ENCODE measurements at places on chromosomes 1 and 21.

DNA sequence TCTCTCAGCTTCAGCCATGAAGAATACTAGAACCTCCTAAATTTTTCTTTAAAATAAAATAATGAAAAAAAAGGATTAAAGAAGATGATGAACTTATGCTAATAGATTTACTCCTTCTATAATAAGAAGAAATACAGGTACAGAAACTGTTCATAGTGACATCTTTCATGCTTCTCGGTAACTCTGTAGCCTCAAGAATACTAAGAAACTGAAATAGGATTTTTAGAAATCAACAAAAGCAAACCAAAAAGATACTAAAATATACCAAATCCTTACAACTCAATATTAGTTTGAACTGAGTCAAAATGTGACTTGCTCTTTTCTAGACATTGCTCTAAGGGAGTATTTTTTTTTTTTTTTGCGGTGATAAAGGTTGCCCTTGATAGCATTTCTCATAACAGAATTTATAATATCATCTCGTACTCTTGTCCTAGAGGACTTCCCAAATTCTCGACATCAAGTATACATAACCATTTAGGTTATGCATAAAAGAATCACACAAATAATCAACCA, 42.8 kb downstream of the ZZZ3 start:
- no peak for DNase-seq

GRCh38 chr1:168506204-168506819, 37.5 kb downstream of the XCL2 start:
- peak; percentile 61 for DNase-seq

DNA sequence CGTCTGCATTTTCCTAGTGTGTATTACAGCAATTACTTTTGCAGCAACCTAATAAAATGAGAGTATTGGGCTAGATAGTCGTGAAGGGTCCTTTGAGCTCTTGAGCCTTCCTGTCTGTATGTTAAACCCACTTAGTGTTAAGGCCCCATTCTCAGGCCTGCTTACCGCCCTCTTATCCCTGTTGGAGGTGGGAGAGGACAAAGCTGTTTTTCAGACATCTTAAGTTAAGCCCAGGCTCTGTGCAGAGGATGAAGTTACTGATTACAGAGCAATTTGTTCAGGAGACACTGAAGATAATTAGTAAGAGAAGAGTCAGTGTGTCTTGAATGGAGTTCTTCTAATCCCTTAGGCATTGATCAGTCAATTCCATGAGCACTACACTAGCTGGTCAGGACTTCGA, 114.6 kb downstream of the UCK2 start:
- DNase-seq: no peak

GRCh38 chr1:2587071-2587859, 688 bp downstream of the PRXL2B start:
- peak; percentile 15 for DNase-seq

GRCh38 chr1:190759807-190760206, 282.1 kb upstream of the BRINP3 start:
- DNase-seq: no peak

DNA sequence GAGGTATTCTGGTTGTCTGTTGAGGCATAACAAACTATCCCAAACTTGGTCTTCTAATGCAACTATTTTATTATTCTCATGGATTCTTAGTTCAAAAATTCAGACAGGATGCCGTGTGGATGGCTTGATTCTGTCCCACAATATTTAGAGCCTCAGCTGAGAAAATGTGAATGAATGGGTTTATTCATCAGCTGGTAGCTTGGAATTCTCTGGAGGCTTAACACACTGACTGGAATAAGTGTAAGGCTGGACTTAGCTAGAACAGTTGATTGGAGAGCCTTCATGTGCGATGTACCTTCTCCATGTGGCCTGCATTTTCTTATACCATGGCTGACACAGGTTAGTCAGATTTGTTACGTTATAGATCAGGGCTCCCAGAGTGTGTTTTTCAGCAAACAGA, 30.8 kb downstream of the TNNI3K start:
- no peak for DNase-seq

- DNase-seq: no peak
Observed at GRCh38 chr1:15236321-15236721, 10.7 kb upstream of the FHAD1 start.

DNA sequence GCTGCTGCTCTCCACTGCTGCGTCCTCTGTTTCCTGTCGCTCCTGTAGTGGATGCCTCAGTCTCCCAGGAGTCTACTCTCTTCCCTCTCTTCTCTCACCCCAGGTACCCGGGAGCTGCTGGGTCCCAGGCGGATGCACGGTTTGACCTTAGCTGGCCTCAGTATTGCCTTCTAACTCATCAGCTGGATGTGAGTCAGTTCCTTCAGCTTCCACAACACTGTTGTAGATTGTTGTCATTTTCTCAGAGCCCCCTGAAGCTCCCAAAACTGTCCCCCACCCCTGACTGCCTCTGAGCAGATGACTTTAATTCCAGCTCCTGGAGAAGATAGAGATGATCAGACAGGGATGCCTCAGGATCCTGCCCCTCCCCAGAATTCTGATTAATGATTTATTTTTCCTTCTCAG, 7.2 kb downstream of the CNIH3 start:
- peak; percentile 79 for DNase-seq

- DNase-seq: no peak
Observed at GRCh38 chr1:171929121-171929520, 87.8 kb downstream of the DNM3 start.

GRCh38 chr21:23887725-23888306, 1719.5 kb downstream of the MRPL39 start:
- no peak for DNase-seq

- peak; percentile 83 for DNase-seq
Observed at GRCh38 chr1:225866061-225866837, 15.9 kb downstream of the TMEM63A start.

- peak; percentile 81 for DNase-seq
Observed at GRCh38 chr1:19009882-19010321, 53.4 kb upstream of the IFFO2 start.

GRCh38 chr1:244019982-244020485, 31.0 kb upstream of the ZBTB18 start:
- DNase-seq: no peak

DNA sequence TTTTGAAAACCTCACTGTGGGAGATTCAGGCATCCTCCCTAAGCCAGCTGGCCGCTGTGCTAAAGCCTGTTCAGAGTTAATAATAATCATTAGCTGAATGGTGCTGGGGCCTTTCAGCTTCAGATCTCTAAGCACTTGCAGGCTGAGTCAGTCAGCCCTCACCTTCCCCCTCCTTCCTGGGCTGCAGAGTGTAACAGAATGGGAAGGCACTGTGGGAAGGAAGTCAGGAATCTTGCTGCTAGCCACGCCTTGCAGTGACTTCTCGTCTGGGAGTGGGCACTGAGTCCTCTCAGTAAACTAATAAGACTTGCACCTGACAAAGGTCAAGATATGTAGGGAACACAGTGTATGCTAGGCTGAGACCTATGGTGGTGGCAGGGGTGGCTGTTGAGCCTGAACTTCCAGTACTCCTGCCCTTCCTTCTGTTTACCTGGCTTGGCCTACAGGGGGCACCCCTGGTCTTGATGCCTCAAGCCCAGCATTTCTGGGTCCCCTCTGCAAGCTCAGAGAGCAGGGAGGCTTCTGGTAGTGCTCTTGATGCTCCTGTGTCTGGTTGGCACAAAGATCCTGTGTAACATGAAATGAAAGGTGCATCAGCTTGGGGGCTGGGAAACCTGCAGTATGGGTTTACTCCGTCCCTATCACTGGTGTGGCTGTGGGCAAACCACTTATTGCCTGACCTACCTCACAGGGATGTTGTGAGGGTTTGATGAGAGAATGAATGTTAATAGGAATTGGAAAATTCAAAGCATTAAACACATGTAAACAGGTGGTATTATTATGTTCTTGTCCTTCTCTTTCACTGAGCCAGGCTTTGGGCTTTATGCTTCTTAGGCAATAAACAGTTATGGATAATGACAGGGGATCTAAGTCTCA, 6.0 kb downstream of the CYB561D1 start:
- DNase-seq: peak; percentile 52

DNA sequence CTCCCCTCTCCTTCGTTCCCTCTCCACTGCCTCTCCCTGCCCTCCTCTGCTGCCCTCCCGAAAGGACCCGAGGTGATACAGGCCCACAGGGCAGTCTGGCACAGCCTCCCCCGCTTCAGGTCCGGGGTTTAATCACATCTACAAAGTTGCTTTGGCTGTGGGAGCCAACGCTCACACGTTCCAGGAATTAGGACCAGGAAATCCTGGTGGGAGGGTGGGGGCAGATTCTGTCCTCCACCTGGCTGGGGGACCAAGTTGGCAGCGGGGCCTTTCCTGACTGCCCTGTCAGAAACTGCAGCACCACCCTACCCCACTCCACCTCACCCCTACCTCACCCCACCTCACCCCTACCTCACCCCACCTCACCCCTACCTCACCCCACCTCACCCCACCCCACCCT, 95.1 kb downstream of the WDR4 start:
- no peak for DNase-seq
